ENCODE measurements at places on chromosomes 16 and 17.
A peak's percentile ranks its signal among the peaks of the same experiment; 100 is the strongest.

DNA sequence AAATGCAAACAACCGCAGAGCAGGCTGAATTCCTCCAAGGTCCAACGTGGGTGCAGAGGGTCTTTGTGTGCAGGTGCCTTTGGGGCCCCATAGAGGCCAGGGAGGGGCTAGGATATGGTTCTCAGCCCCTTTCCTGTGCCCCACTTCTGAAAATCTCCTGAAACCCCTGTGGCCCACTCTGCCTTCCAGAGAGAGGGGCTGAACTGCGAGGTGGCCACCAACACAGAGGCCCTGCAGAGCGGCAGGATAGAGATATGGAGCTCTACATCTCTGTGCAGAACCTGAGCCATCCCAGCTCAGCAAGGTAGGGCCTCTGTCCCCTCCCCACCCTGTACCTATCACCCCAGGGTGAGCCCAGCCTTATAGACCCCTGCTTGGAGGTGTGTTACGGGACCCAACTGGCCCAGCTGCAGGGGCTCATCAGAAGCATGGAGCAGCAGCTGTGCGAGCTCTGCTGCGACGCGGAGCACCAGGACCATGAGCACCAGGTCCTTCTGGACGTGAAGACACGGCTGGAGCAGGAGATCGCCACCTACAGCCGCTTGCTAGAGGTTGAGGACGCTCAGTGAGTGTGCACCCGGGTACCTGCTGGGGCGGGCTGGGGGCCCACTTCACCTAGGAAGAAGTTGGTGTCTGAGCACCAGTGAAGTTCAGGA lies 5.5 kb downstream of the USP6 start:
- no peak for DNase-seq

DNA sequence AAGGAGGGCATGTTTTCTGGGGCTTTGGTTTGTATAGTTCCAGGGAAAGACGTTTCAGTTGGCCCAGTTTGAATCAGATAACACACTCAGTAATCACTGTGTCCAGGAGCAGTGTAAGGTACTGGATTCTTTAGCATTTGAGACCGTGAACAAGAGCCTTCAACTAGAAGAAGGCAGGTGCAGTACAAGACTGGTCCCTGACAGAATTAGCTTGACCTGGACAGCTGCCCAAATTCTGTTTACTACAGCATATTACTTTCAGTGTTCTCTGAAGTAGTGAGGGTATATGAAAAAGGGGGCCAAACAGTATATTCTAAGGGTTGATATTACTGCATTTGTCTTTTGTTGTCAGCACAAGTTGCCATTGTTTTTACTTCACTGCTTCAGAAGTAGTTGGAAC lies 81.3 kb downstream of the COX10 start:
- no peak for DNase-seq

- no peak for DNase-seq
Observed at GRCh38 chr16:47467501-47467900, 6.4 kb downstream of the PHKB start.

DNA sequence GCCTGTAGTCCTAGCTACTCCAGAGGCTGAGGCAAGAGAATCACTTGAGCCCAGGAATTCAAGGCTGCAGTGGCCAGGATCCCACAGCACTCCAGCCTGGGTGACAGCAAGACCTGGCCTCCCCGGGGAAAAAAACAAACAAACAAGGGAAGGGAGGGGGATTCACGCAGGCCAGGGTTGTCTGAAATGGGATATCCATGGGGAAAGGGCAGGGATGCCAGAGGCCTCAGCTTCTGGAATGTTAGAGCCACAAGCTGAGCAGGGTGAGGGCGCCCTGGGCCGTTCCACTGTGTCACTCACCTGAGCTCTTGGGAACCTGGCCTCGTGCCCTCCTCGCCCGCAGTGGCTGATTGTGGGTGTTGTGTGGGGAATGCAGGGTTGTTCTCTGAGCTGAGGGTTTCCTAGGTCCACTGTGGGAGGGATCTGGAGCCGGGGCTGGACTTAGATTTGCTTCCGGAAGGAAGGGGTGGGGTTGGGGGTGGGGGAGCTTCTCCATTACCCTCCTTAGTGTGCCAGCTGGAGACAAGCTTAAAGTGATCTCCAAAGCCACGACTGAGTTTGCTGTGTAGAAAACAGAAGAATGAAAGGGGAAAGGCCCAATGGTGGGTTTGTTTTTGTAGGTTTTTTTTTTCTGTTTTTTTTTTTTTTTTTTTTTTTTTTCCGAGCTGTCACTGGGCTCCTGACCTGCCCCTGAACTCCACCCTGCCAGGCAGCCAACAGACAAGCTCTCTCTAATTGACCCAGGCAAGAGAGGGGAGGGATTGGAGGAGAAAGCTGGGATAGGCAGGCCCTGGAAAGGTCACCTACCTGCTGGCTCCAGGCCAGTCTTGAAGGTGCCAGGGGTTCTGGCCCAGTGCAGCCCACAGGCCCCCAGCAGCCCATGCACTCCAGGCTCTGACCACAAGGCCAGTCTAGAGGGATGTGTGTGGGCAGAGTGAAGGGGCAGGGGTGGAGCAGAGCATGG lies at the start of gene SULT1A1:
Gene SULT1A1, minus strand, starts transcription at position 414 of the 964 bp plus-strand sequence. CDS start 1,189 bp downstream, outside the sequence.
- peak; percentile 49 for DNase-seq

DNA sequence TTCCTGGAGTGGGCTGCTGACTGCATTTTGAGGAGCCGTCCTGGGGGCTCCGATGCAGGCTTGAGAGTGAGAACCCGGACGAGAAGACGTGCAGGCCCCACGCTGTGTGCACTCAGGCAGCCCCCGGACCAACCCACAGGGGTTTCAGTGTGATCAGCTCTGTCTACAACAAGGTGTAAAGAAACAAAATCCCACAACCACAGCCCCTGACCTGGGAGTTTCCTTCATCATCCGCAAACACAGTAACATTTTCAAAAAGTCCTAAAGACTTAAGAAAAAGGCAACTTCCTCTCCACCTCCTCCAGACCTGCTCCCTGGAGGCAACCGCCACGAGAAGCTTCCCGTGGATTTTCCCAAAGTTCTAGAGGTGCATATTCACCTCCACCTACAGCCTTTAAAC lies 15.4 kb upstream of the MEAK7 start:
- no peak for DNase-seq

- DNase-seq = no peak
Observed at GRCh38 chr16:41439-42068, 11.9 kb downstream of the POLR3K start.

DNA sequence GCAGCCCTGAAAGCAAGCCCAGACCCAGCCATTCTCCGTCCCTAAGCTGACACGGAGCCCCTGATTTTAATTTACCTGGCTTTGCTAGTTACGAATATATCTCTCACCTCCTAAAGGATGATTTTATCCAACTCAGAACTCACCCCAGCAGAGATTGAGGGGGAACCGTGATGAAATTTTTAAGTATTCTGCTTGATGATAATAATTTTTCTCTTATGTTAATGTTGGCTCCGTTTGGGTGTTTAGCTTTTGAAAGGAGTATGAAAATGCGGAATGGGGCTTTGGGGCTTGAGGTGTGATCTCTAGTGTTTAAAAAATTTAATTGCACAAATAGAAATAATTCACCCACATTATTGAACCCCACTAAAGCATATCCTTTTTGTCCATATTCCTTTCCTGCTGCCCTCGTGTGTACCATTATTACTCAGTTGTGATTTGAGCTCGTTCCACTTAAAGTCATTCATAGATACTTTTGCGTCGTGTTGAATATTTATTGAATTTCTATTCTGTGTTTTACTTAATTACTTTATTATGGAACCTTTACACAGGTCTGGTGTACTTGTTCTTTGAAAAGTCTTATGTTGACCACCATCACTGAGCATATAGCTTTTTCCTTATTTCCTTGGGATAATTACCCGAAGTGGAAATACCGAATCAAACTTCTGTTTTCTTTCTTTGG lies 775 bp downstream of the PRPSAP2 start:
- DNase-seq = no peak

- no peak for DNase-seq
Observed at GRCh38 chr16:49337814-49338350, 35.7 kb upstream of the C16orf78 start.

- DNase-seq = no peak
Observed at GRCh38 chr17:77164483-77165091, 23.8 kb downstream of the SEC14L1 start.

GRCh38 chr16:23835390-23836077 lies at the start of gene PRKCB:
Gene PRKCB (plus strand): TSS chr16:23835983.
- DNase-seq = peak; percentile 34

DNA sequence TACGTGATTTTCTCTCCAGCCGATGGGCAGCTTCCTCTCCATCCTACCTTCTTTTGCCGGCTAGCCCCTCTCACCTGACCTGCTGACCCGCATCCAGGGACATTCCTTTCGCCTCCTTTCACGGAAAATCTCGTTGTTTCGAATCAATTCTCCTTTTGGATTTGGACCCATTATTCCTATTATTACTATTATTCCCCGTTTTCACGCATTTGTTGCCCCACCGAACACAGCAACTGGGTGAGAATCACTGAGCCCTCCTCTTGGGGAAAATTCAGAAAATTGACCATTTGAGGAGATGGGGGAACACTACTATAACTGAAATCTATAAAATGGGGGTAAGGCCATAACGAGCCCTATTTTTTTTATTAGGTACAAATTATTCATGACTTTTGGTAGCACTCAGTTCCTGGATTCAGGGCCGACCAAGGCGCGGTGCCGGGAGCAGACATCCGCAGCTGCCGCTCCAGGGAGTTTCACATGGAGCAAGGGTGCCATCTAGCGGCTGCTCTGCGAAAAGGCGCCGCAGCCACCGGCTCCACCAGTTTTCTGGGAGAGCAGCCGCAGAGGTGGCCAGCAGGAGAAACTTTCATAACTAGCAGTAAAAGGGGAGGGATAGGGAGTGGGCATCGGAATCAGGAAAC lies 3.3 kb upstream of the HOXB8 start:
- DNase-seq = peak; percentile 91

DNA sequence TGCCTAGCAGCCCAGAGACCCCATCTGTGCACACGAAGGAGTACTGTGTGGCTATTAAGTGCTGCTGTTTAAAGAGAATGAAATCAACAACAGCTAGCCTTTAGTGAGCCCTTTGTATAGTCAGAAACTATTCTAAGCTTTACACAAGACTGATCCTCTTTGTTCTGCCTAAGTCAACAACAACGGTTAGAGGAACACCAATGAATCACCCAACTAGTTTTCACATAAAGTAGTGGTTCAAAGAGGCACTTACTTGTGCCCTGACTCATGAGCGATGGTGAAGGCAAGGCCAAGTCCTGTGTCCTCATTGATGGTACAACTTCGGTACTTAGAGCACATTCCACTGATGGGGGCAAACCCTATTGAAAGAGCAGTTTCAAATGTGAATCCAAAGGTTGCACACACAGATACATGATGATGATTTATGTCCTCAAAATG lies 75.8 kb downstream of the ADAMTS18 start:
- DNase-seq = peak; percentile 88

- DNase-seq = no peak
Observed at GRCh38 chr16:57728336-57729181, 7.0 kb upstream of the KATNB1 start.

GRCh38 chr17:42775534-42776098 lies 2.4 kb downstream of the VPS25 start:
- DNase-seq = peak; percentile 71

DNA sequence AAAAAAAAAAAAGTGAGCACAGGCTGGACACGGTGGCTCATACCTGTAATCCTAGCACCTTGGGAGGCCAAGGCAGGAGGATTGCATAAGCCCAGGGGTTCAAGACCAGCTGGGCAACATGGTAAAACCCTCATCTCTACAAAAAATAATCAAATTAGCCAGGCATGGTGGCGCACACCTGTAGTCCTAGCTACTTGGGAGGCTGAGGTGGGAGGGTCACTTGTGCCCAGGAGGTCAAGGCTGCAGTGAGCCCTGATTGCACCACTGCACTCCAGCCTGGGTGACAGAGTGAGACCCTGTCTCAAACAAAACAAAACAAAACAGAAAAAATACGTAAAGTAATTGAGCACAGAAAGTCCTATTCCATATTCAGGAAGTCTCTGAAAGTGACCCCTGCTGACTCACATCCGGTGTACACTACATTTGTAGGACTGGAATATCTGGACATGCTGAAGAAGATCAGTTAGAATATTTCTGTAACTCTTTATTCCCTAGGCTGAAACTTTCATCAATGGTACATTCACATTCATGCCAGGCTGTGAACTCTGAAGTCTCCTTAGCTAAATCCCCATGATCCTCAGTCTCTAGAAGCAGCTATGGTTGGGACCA lies 66.0 kb upstream of the HAS3 start:
- no peak for DNase-seq

DNA sequence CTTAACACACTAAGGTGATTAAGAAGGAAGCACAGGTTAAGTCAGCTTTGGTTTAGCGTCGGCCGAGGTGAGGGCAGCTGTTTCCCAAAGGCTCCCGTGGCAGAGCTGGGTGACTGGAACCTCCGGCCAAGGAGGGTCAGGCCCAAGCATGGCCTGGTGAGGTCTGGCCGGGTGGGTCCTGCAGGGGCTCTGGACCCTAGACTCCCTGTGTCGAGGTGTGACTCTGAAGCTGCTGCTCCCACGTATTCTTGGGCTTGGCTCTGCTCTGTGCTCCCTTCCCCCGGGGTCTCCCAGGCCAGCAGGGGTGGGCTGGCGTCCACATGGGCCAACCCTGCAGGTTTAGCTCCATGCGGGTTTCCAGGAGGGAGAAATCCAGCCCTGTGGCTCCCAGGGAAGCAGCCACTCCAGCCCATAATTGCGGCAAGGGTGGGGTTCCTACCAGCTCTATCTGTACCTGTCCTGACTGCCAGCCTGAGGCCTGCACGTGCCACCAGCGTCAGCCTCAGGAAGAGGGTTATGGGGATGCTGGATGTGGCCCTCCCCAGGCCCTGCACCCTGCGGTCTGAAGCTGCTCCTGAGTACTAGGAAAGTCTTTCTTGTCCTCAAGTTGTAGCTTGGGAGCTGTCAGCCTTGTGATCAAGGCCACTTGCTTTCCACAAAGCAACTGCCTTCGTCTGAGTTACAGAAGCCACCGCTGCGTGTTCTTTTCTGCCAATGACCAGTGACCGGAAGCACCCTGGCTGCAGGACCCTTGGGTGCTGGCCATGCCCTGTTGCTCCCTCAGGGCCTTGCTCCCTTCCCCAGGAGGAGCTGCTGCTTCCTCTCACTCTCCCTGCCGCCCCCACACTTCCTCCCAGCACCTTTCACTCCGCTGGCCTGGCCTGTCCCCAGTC lies 4.8 kb downstream of the CDK5R1 start:
- no peak for DNase-seq

DNA sequence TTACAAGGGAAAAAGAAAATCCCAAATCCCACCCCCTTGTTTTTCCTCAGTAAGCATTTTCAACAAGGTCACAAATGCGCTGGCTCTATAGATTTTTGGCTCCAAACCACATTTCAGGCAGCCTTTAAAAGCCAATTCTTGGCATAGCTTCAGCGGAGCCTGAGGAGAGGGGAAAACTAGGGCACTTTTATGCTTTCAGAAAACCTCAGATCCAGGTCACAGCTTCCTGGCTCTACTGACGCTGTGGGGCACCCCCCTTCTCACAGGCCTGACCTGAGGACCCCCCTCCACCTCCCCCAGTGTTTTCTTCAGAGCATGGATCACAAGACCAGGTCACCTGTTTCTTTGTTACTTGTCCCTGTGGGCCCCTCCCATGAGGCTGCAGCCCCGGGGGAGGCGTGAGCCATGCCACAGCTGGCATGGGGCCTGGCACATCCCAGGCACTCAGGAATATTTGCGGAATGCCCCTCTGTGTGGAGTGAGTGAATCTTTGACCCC lies 30.1 kb upstream of the MTSS2 start:
- DNase-seq = peak; percentile 73

GRCh38 chr17:5545051-5545987 lies 39.0 kb downstream of the NLRP1 start:
- DNase-seq = peak; percentile 45
